Mesothelial cell of epicardium (in vitro differentiated cells): ENCODE measurements at places on chromosomes 16 and 17. TPM values are rescaled to one million over a fixed set of nuclear protein-coding genes. Genes with fewer than 3 reads are reported as not detected.
A peak's percentile ranks its signal among the peaks of the same experiment; 100 is the strongest.

The GSG1L2 gene
- total RNA-seq, result not detected in 3 replicates

The IQCK gene
- total RNA-seq, result 14.7 to 16.0 TPM (median 15.4 TPM) in 3 replicates

The TOM1L1 gene
- 45.5 to 47.8 TPM (median 47.3 TPM) in 3 replicates for total RNA-seq

The CD300C gene
- total RNA-seq, result not detected in 3 replicates

DNA sequence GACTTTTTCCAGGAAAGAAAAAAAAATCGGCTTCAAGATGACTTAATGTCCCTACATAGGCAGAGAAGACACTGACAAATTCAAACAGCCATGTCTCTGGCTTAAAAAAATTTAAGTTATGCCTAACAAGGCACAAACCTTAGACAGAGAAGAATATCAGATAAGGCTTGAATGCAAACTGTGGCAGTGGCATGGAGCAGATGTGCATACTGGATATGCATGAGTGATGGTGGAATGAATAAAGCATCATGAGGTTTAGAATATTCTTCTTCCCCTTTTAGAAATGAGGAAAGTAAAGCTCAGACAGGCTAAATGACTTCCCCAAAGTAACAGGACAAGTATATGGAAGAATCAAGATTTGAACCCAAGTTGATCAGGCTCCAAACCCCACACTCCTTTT lies 23.2 kb upstream of the WSCD1 start:
- H3K36me3 ChIP-seq, result no peaks in the 10 kb centered on the region
- H3K27ac ChIP-seq, result no peak overlapping the region
- no peak for DNase-seq
- no peak overlapping the region for H3K4me3 ChIP-seq
- no peaks in the 10 kb centered on the region for H3K4me1 ChIP-seq

DNA sequence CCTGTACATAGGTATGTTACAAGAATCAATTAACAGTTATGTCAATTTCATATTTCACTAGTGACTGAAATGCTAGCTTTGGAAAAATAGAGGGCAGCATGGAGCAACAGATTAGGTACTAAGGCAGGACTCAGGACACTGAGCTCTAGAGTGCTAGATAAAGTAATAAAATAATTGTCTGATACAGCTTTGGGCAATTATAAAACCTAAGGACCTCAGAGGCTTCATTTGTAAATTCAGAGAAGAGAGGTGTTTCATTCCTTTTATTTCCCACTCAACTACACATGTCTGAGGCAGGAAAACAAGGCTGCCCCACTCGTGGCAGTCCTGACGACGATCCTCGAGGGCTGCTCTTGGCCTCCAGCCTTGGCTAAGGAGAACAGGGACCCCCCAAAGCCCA lies 81.5 kb downstream of the CA4 start:
- H3K4me1 ChIP-seq, result no peaks in the 10 kb centered on the region
- H3K27ac ChIP-seq, result no peak overlapping the region
- DNase-seq, result no peak

GRCh38 chr16:10646581-10647263 lies 48.0 kb downstream of the TEKT5 start:
- no peaks in the 10 kb centered on the region for H3K27me3 ChIP-seq
- no peaks in the 10 kb centered on the region for H3K36me3 ChIP-seq
- no peak overlapping the region for H3K27ac ChIP-seq
- H3K4me1 ChIP-seq, result no peaks in the 10 kb centered on the region
- no peak overlapping the region for H3K4me3 ChIP-seq
- no peak for DNase-seq

GRCh38 chr17:48544349-48545021 lies 424 bp downstream of the HOXB2 start:
- H3K4me3 ChIP-seq, result peak overlapping the region; percentile 91
- DNase-seq, result peak; percentile 79
- peak overlapping the region; percentile 99 for H3K27ac ChIP-seq
- peaks cover 72% of the 10 kb centered on the region for H3K4me1 ChIP-seq

DNA sequence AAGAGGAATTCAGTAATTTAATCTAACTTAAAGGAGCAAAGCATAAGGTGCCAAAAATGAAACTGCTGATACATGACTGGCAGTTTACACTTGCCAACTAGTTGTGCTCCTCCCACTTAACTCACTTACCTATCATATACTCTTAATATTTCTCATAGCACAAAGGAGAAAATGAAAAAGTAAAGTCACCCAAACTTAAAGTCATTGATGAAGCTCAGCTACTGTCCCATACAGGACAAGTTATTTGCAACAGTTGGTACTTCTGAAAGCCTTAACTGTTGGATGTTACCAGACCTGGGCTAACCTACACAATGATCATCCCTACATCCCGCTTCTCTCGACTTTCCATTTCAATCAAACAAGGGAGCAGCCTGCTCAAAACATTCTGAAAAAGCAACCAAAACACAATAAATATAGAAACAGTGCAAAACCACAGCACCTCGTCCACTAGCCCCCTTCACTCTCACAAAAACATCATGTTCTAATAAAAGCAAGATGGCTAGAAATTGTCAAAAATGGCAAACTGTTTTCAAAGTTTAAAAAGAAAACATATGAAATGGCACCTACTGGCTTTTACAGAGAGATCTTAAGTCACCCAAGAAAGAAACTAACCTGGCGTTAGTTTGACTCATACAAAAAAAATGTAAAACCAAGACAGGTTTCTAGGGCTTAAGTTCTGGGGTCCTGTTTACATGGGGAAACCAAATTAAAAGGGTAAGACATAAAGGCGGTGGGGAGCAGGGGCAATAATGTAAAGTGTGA lies 868 bp downstream of the MED13 start:
- peak overlapping the region; percentile 91 for H3K4me3 ChIP-seq
- peaks cover 28% of the 10 kb centered on the region for H3K4me1 ChIP-seq
- H3K27me3 ChIP-seq, result no peaks in the 10 kb centered on the region
- peak overlapping the region; percentile 96 for H3K27ac ChIP-seq

DNA sequence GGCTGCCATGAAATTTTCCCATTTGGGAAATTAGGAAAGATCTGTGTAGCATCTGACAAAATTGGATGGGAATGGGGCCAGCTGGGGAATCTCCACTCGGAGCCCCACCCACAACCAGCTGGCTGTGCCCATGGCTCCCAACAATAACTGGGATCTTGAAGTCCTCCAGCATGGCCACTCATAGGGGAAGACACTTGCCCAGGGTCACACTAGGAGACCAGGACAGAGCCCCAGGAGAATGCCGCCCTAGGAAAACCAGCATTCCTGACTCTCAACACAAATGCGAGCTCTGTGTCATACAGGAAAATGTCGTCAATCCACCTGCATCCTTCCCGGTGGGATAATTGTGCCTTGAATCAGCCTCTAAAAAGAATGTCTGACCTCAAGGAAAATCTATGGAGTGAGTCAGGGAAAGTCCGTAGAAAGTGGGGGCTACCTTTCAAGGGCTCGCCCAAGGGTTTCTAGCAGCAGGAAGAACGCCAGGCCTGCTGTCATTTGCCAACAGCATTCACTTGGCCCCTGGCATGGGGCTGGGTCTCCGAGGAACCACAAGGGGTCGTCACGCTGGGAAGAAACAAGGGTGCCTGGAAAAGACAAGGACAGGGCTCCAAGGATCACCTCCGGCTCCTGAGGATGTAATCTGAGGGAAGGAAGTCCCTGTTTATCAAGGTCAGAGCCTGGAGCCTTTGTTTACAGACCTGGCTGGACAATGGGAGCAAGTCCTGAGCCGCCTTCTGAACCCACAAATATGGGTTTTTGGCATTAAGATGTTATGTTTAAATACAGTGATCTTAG lies 15.9 kb downstream of the CDH5 start:
- no peak overlapping the region for H3K4me3 ChIP-seq
- H3K4me1 ChIP-seq, result peaks cover 25% of the 10 kb centered on the region
- peaks cover 3% of the 10 kb centered on the region for H3K36me3 ChIP-seq
- peak overlapping the region; percentile 92 for H3K27ac ChIP-seq
- no peak for DNase-seq

DNA sequence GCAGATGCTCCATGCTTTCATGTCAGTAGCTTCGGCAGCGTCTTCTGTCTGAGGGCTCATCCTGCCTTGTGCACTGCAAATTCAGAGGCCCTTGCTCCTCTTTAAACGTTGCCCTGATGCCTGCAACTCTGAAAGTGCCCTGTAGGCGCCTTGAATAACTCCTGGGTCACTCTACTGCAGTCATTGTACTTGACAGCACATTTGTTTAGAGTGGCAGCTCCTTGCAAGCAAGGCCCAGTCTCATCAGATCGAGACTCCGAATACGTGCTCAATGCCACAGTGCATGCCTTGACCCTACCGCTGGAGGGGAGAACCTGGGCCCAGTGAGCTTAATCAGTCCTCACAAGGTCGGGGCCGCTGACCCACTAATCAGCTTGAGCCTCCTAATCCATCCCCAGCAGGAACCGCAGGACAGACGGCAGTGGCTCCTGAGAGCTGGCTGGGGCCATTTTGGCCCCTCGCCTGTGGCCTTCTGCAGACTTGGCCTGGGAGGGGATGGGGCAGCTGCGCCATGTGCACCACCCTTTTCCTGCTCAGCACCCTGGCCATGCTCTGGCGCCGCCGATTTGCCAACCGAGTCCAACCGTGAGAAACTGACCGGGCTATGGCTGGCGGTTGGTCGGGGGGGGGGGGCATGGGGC lies at the start of gene PRCD:
Gene PRCD (plus strand): TSS at position 414 of the 641 bp plus-strand sequence. CDS start 98 bp downstream, at position 512.
- no peak for DNase-seq
- peak within 1 kb of the TSS; percentile 86 for H3K27ac ChIP-seq
- H3K4me1 ChIP-seq, result peaks cover 56% of the 10 kb centered on the region
- peak within 1 kb of the TSS; percentile 64 for H3K4me3 ChIP-seq

GRCh38 chr17:75996665-75997590 lies 3.7 kb upstream of the CDK3 start:
- H3K36me3 ChIP-seq, result peaks cover 16% of the 10 kb centered on the region
- H3K27ac ChIP-seq, result peak overlapping the region; percentile 94
- peak; percentile 64 for DNase-seq
- peaks cover 11% of the 10 kb centered on the region for H3K4me1 ChIP-seq
- H3K4me3 ChIP-seq, result peak overlapping the region; percentile 9
- H3K27me3 ChIP-seq, result no peaks in the 10 kb centered on the region

DNA sequence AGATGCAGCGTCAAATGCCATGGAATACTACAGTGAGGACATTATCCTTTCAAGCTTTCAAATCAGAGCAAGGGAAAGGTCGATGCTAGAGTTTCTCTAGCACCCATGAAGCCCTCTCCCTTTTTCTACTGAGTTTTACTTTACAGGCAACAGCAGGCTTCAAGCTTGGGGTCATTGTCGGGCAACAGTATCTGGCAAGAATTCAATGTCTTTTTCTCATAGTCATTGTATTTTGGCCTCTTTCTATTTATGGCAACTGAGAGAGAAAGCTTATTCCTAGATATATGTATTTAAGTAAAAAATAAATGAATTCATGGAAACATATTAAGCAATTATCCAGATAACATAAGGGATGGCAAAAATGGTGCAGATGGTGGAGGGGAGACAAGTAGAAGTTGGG lies 364 bp upstream of the CETP start:
- H3K36me3 ChIP-seq, result no peaks in the 10 kb centered on the region
- no peak for DNase-seq
- H3K4me3 ChIP-seq, result no peak overlapping the region
- H3K27me3 ChIP-seq, result no peaks in the 10 kb centered on the region
- H3K27ac ChIP-seq, result no peak overlapping the region

DNA sequence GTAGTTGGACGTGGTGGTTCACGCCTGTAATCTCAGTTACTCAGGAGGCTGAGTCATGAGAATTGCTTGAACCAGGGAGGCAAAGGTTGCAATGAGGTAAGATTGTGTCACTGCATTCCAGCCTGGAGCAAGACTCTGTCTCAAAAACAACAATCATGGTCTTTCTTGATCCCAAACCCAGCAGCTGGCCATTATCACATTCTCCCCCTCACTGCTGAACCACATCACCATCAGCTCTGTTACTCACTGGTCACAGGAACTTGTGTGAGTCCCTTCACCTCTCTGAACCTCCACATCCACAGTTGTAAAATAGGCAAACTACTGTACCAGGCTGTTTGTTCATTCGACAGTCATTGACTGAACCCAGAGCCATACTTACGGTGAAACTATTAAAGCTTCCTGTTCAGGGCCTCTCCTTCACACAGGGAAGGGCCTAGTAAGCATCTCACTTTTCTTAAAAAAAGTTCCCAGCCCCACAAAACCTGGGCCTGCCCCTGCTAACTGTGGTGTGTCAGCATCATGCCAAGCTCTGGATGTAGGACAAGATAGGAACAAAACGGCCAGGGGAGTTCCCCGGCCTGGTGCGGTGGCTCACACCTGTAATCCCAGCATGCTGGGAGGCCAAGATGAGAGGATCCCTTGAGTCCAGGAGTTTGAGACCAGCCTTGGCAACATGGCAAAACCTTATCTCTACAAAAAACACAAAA lies 104.7 kb downstream of the COPRS start:
- H3K27ac ChIP-seq, result no peak overlapping the region
- no peak for DNase-seq
- H3K4me3 ChIP-seq, result no peak overlapping the region
- peaks cover 5% of the 10 kb centered on the region for H3K4me1 ChIP-seq
- H3K36me3 ChIP-seq, result no peaks in the 10 kb centered on the region
